HS-5 (cell line): ENCODE measurements at places on chromosomes 4 and X.
A peak's percentile ranks its signal among the peaks of the same experiment; 100 is the strongest.

GRCh38 chrX:12936947-12937346, 30.5 kb downstream of the TLR8 start:
- DNase-seq = no peak

- DNase-seq = no peak
Measured at GRCh38 chrX:77802201-77802600, 16.2 kb upstream of the ATRX start.

- no peak for DNase-seq
Measured at GRCh38 chr4:2810388-2810787, 17.5 kb downstream of the SH3BP2 start.

- no peak for DNase-seq
Measured at GRCh38 chrX:17369309-17369708, 5.7 kb upstream of the NHS start.

DNA sequence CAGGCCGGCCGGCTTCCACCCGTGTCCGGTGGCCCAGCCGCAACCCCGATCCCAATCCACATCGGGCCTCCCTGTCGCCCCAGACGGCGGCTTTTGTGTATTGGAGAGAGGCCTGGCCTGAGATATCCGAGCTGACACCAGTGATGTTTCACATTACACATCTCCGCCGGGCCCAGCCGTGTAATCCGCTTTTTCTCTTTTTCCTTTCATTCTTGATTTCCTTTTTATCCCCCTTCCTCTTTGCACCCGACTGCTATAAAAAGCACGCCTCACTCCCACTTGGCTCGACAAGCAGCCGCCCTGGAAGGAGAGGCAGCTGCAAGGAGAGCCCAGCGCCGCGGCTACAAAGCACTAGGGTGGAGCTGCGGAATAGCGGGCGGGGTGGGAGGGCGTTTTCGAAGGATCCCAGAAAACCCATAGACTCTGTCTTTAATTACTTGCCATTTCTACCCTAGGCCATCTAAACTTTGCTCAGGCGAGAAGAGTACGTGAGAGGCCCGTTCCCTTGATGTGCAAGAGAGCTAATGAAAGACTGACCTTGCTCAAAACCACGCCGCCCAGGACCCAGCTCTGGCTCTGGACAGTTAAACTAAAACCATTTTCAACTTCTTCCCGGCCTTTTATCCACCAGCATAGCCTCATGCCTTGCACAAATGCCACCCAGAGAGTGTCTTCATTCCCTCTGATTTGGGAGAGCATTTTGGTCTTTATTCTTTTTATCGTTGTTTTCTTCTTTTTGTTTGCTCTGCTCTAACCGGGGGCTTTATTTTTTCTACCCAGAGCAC, 3.2 kb downstream of the PITX2 start:
- DNase-seq = no peak

DNA sequence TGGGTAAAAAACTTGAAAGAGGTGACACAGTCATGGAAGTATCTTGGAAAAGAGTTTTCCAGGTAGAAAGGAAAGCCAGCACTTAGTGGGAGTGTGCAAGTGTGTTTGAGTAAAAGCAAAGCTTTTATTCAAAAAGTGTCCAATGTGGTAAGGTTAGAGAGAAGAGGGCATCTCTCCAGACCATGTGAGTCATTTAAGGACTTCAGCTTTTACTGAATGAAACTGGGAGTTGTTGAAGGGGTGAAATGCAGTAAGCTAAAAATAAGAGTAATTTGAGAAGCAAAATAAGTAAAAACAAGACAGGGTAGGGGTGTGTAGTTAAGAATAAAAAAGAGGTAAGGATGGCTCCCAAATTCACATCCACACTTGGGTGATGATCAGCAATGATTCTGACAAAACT, 238.9 kb downstream of the SLC7A11 start:
- no peak for DNase-seq

GRCh38 chr4:44210750-44211149, 237.9 kb downstream of the KCTD8 start:
- DNase-seq = no peak

- no peak for DNase-seq
Measured at GRCh38 chr4:133316909-133317308, 167.8 kb downstream of the PCDH10 start.

- DNase-seq = no peak
Measured at GRCh38 chr4:185695743-185696142, 116.3 kb downstream of the SORBS2 start.

- no peak for DNase-seq
Measured at GRCh38 chrX:19350941-19351384, 7.2 kb downstream of the PDHA1 start.

- no peak for DNase-seq
Measured at GRCh38 chr4:155252327-155252726, 43.9 kb downstream of the NPY2R start.

DNA sequence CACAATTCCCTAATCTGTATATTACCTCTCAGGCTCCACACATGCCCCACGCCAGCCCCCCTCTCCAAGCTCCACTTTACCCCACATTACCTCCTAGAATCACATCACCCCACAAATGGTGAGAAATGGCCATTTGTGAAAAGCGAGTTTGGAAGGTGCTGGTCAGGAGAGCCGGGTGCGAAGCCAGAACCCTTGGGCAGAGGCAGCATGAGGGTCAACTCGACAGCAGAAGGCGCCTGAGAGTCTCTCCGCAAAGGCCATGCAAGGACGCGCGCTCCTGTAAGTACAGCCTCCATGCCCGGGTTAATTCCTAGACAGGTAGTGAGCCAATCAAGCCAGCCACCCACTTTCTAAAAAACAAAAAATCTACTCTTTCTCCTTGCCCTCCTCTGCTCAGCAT, 42.4 kb downstream of the RHOXF2 start:
- DNase-seq = no peak

GRCh38 chr4:182898479-182898799, 18.7 kb downstream of the DCTD start:
- no peak for DNase-seq

- DNase-seq = no peak
Measured at GRCh38 chr4:169770416-169770815, 12.7 kb upstream of the HPF1 start.

GRCh38 chr4:793093-793861, 32.7 kb downstream of the CPLX1 start:
- no peak for DNase-seq

GRCh38 chr4:104211657-104212056, 283.0 kb downstream of the CXXC4 start:
- DNase-seq = no peak

GRCh38 chrX:17817251-17817650, 43.8 kb downstream of the RAI2 start:
- DNase-seq = no peak

GRCh38 chrX:119625843-119626242, 19.6 kb upstream of the NKRF start:
- DNase-seq = no peak

- DNase-seq = no peak
Measured at GRCh38 chrX:17298564-17298963, 76.4 kb upstream of the NHS start.

- no peak for DNase-seq
Measured at GRCh38 chrX:103797691-103798090, 21.1 kb downstream of the PLP1 start.

DNA sequence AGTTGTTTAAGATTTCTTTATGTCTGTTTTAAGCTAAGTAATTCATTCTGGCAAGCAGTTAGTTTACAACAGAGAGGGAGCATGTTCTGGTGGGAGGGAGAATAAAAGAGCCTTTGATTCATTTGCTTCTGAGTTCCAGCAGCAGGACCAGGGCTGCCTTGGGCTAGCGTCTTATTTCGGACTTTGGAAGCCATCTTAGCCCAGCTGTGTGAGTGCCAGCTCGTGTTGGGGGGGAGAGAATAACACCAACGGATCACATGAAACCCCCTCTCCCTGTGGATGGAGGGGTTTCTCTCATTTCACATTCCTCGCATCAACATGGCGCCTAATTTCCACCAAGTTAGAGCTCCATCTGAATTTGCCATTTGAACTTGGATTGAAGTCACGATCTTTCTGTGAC, 7.4 kb downstream of the GAB1 start:
- no peak for DNase-seq

GRCh38 chr4:592825-593520, 16.9 kb upstream of the TMEM271 start:
- DNase-seq = no peak

GRCh38 chr4:152500800-152501434, 35.0 kb downstream of the FBXW7 start:
- DNase-seq = peak; percentile 58

DNA sequence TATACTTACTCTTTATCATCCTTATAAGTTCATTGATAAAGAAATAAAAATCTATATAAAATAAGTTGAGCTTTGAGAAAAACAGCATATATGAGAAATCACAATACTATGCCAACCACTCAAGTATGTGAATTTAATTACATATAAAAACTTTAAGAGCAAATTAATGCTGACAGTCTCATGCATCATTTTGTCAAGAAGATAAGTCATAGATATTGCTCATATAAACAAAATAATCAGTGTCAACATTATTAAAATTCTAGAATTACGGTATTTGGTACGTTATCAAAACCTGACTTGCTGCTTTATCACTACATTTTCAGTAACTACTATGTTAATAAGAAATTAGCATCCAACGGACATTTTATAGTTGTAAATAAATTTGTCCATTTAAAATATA, 111.2 kb downstream of the FBXO8 start:
- no peak for DNase-seq

DNA sequence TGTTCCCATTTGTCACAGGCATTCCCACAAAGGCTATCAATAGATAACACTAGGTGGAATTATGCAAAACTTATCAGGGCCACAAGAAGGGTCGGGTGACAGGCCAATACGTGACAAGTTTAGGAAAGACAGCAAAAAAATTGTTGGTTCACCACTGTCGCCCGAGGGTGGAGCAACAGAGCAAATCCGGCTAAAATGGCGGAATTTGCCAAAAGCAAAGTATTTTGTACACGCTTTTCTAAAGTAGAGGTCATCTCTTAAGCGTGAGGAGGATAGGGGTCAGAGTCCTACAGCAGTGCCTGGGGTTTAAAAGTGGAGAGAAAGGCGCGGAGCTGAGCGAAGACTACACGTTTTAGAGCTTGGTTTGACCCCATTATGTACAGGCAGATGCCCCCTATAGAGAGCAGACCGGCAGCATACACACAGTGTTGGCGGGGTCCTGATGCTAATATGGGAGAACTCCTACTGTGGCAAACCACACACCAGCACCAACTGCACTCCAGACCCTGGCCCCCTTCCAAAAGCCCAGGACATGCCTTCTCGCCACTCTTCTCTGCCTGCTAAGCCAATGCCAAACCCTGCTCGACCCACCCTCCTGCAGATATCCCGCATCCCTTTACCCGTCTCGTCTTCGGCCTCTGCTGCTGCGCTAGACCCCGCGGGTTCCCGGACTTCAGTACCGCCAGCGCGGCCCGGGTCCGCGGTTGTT, 733 bp downstream of the CCNA2 start:
- DNase-seq = peak; percentile 25

- DNase-seq = no peak
Measured at GRCh38 chr4:28179126-28179525, 1318.5 kb downstream of the STIM2 start.

- no peak for DNase-seq
Measured at GRCh38 chrX:13256603-13257002, 63.2 kb downstream of the ATXN3L start.

DNA sequence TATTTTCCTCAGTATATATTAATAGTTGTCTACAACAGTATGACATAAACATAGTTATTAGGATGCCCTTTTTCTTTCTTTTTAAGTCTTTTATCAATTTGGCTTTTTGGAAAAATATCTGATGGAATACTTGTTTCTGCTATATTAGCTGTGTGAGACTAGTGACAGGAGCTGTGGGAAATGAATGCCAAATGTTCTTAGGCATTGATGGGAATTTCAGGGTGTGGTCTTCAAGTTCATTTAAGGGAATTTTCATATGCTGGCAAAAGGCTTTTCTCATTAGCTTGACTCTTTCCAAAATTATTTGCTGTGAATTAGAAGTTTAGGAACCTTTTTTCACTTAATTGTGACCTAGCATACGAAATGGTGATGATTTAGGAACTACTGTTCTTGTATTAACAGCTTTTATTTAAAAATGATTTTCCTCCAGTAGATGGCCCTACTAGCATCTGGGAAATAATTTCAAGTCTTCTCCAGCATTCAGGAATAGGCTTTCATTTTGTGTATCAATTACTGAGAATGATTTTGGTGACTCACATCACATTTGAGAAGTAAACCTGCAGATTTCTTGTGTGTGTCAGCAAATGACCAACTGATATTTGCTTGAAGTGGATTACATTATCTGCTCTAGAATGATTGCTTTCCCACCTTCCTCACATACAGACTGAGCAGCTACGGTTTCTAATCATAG, 70.9 kb downstream of the HTT start:
- DNase-seq = no peak

DNA sequence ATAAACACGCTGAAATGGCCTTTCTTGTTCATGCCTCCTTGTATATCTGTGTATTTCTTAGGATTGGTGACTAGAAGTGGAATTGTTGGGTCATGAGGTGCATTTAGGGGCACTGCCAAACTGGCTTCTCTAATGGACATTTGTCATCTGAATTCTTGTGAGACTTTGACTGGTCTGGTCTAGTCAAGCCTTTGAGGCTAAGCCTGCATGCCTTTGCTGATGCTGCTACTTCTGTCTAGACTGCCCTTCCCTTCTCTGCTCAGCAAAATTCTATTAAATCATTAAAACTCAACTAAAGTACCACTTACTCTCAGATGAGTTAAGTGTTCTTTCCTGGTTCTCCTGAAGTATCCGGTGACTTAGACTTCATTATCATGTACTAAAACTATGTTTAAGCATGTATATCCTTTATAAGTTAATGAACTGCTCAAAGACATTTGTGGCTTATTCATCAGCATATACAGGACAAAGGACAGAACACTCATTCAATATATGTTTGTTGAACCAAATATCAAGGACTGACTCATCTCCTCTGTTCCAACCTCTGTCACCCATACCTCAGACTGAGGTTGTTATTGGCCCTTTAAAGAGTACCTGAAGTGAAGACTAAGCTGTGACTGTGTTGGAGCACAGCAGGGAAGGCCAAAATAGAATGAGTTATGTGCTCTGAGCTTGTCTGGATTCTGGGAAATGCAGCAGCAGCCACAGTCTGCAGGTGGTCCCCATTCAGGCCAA, 9.0 kb downstream of the TCEAL1 start:
- DNase-seq = no peak

DNA sequence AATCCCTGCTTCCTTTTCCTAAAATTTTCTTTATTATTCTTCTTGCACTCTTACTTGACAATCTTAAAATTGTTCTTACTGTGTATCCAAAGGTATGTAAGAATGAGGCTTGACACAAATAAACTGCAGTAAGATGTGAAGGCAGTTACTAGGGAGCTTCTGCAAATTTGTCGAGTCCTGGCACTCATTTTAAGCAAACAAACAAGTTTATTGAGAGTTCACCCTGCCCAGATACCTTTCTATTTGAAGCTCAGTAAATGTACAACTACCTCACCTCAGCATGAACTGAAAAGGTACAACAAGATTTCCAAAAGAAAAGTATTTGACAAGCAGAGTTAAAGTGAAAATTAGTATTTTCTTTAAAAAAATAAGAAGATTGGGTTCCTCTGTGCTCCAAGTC, 13.3 kb upstream of the SYTL4 start:
- no peak for DNase-seq

DNA sequence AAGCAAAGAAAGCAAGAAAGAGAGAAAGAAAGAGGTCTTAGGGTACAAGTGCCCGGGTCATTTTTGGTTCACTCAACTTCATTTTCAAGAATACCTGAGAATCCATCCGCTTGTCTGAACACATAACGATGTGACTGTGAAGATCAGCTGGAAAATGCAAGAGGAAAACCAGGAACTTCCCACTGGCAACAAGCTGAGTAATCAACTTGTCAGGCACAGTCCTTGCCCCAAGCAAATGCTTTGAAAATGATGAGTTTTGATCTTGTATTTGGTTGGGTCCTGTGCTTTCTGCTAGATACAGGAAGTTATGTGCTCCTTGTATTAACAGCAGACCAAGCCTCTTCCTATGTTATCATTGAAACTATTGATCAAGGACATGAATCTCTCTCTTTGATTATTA, 239.1 kb downstream of the ASMT start:
- no peak for DNase-seq
